Posterior cingulate gyrus (tissue), 11 donors: ENCODE measurements at places on chromosomes 4 and X.

DNA sequence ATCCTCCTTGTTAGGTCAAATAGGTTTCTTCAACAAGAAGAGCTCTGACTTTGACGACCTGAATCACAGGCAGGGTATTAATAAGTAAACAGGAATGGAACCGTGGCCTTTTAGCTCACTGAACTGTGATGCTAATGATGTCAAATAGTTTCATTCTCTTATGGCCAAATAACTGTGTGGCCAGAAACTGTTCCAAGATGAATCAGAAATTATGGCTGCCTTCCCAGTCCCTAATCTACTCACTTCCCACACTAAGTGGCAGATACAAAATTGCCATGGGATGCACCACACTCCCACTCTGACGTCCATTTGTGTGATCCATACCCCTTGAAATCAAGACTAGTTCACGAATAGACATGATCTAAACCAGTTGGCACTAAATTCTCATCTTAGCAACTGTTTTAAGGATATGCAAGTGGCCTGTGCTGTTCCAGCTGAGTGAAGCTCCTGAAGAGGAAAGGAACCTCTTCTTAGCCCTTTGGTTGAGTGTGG lies 455.4 kb downstream of the IL15 start:
- DNase-seq = no peak

GRCh38 chrX:80812176-80812575 lies 2.5 kb upstream of the BRWD3 start:
- no peak for DNase-seq

DNA sequence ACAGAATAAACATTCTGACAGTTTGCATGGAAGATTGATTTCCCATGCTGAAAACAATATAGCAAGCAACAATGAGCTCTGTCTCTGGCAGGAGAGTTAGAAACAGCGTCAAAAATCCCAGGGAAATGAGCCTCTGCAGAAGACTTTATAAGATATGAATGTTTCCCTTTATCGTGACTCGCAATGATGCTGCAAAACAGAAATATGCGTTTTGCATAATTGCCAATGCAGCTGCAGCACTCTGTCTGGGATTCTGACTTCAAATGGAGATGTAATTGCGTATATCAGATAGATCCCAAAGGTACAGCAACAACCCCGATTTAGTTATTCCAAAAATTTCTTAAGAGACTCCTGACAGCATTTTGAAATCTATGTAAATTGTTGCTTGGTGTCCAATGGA lies 702.4 kb upstream of the EPHA5 start:
- DNase-seq = no peak

GRCh38 chr4:118711052-118711451 lies 25.9 kb downstream of the METTL14 start:
- DNase-seq = no peak

GRCh38 chr4:69523385-69524132 lies 27.9 kb upstream of the UGT2B4 start:
- no peak for DNase-seq

DNA sequence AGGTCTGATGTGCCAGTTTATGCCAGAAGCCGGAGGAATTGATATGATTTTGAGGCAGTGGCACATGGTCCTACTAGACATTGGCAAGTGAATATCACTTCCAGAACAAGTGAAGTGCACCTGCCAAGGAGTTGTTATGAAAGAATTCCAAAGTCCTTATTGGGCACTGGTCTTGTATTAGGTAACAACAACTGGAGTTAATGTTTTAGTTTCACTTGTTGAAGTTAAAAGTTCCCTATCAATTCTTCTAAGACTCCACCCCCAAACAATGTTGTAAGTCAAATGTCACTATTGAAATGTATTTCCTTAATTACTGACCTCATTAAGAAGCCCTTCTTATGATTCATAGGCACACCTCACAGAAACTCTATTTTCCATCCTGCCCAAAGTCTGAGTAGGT lies 3.1 kb downstream of the TET2 start:
- DNase-seq = no peak

DNA sequence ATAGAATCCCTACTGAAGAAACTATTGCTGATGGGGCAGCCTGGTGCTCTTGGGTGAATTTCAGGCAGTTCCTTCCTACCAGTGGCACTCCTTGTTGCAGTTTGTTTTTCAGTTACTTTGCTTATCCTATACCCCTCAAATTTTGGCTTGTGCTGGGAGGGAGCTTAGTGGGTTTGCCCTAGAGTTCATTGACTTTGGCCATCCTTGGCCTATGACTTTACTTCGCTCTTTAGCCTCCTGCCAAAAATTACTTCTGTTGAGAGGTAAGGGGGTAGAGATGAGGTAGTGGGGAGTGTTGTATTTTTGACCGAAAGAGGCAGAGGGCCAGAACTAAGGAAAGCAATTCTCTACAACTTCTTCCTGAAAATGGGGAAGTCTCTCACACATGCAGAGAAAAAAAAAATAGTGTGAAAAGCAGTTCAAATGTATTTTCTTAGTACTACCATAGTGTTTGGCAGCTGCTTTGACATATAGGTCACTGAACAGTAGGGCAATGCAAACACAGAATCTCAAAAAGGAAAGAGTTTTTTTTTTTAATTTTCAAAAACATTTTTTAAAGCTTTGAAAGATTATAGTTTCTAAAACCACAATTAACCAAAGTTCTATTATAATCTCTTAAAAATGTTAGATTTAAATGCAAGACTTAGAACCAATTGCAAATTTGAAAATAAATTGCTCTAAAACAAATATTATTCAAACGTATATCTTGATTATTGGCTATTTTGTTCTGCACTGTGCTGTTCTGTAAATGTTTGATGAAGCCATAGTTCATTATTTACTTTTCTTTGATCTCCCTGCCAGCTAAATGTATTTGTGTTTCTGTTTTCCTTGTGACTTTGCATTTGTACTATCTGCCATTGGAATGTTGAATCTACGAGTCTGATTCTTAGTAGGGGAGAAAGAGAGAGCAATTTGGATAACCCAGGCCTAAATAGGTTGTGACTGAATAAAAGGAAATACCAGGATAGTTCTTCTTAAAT lies 73.6 kb downstream of the DCK start:
- no peak for DNase-seq

- no peak for DNase-seq
Observed at GRCh38 chr4:36687681-36688080, 406.3 kb downstream of the DTHD1 start.

DNA sequence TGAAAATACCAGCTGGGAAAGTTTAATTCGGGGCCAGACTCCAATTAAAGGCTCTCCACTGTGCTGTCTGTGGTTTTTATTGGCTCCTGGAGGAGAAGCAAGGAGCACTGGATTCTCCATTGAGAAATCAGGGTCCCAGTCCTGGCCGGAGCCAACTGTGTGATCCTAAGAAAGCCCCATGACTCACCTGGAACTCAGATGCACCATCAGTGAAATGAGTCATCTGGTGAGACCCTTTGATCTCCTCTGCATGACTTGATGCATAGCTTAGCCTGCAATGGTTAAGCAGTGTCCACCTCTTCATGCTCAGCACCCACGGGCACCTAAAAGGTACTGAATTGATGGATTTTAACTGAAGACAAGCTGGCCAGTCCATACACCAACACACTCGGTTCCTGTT lies 119.2 kb upstream of the VCX3B start:
- no peak for DNase-seq

DNA sequence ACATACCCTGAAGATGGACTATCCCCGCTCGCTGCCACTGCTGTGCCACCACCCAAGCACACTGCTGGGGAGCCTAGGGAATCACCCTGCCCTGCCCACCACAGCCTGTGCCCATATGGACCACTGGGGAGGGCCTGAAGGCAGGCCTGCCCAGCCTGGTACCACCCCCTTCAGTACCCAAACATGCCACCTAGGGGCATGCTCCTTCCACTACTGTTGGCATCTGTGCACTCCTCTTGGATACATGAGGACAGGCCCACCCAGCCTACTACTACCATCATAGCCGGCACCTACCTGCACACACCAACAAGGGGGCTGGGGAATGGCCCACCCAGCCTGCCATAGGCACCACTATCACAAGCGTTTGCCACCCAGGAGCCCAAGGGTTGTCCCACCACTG lies 30.1 kb upstream of the PRDX4 start:
- no peak for DNase-seq

GRCh38 chr4:45931154-45931553 lies 192.7 kb downstream of the GABRG1 start:
- DNase-seq = no peak

- DNase-seq = no peak
Observed at GRCh38 chrX:107711521-107712181, 63.9 kb downstream of the TSC22D3 start.

- no peak for DNase-seq
Observed at GRCh38 chr4:3388471-3389232, 53.1 kb upstream of the HGFAC start.

DNA sequence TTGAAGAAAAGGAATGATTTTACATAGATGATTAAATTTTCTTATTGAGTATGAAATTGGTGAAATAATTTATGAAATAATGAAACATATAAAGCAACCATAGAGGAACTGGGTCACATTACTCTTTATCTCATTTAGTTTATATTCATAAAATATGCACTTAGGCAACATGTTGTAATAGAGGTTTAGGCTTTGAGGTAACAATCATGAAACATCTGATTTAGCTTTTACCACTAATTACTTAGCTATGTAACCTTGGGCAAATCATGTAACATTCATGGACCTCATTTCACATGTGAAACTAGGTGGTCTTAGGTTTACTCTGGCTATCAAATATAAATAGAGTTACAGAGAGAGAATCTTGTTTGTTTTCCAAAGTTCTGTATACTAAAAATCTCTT lies 54.5 kb upstream of the SMARCA5 start:
- DNase-seq = no peak

- DNase-seq = no peak
Observed at GRCh38 chrX:153868576-153869472, 17.1 kb downstream of the L1CAM start.

GRCh38 chr4:52795533-52795932 lies 44.3 kb upstream of the ERVMER34-1 start:
- no peak for DNase-seq

DNA sequence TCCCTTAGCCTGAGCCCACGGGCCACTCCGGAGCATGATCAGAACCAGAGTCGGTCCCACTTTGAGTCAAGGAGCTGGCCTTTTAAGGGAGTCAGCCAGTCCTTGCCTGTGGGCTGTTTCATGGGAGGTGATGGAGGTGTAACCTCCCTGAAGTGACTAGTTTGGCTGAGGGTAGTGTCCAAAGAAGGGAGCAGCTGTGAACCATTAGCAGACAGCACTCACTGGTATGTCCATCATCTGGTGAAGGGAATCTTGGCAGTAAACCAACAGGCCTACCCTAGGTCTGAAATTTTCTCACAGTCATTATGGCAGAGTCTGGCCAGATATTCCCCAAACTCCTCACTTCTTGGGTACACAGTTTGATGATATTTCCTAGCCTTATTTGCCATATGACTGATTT lies 12.3 kb upstream of the REPS2 start:
- no peak for DNase-seq

DNA sequence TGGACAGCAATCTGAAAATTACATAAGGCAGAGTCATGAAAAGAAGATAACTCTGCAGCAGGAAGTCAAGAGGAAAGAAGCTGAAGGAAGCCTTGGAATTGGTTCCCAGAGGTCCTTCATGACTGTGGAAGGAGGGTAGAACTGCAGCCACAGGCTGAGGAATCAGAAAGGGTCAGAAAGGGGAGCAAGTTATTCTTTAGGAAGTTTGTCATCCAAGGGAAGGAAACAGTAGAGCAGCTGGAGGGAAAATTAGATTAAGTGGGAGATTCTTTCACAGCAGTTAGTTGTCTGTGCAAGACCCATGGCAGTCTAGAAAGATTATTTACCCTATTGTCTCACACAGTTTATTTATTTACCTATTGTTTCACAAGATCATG lies 9.3 kb upstream of the ADH1C start:
- DNase-seq = no peak

- DNase-seq = no peak
Observed at GRCh38 chrX:150690126-150690525, 3.1 kb upstream of the MTMR1 start.

GRCh38 chr4:30722359-30723200 lies 2.4 kb downstream of the PCDH7 start:
- peak; percentile 77 for DNase-seq

GRCh38 chrX:117996918-117997480 lies 119.6 kb downstream of the KLHL13 start:
- DNase-seq = no peak

DNA sequence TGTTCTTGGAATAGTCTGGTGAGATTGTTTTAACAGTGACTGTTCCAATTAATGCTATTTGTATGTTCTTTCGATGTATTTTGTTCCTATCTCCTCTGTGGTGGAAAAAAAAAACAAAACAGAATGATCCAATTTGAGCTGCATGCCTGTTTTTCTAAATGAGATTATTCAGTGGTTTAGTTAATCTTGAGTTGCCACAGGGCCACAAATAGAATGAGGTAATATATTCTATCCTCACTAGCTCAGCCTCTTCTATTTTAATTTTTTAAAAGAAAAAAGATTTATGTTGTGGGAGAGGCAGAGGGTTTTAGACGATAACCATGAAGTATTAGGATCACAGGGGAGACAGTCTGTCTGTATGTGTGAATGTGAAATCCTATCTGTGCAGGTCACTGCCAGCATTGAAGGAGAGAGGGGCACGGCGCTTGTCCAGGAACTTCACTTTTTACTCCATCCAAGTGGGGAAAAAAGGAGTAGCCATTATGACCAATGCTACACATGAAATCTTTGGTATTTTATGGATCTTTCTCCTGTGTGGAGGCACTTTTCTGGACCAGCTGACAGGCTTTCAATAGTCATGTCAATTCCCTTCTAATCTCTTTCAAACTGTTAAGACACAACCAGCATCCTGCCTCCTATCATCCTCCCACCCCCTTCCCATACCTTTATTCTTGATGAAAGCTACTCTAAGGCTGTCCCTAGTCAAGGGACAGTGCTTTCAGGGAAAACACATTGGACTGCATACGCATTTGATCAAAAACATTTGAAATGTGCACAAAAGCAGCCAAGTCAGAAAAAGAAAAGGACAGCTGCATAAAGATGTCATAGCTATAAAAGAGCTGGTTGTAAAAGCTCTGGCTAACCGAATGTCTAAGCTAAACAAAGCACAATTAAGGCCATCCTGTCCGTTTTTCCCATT lies 1063.8 kb upstream of the INTU start:
- DNase-seq = no peak

- no peak for DNase-seq
Observed at GRCh38 chrX:102126863-102127262, 1.4 kb downstream of the TCEAL2 start.

DNA sequence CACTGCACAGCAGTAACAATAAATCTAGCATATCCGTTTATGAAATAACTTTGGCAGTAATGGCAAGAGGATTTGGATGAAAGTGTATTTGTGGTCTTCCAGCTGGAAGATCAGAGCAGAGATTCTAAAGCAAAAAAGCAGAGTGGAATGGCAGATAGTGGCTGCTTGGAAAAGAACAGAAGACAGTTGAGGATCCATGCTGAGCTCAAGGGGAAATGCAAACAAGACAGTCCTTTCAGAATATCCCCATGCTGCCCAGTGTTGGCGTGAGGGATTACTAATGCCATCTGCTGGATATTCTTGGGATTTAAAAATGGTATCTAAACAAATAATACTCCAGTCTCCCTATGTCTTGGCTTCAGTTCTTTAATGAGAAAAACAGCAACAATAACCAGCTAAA lies 629.1 kb upstream of the ATOH1 start:
- DNase-seq = peak; percentile 65
